Natural killer cell treated with Interleukin-12 subunit alpha and Interleukin-12 subunit beta and Interleukin-15 and Interleukin-18, amount 100 ng/mL, for 72 hours (primary cell): ENCODE measurements at places on chromosomes 12 and 14. TPM values are rescaled to one million over a fixed set of nuclear protein-coding genes. Genes with fewer than 3 reads are reported as not detected.

DNA sequence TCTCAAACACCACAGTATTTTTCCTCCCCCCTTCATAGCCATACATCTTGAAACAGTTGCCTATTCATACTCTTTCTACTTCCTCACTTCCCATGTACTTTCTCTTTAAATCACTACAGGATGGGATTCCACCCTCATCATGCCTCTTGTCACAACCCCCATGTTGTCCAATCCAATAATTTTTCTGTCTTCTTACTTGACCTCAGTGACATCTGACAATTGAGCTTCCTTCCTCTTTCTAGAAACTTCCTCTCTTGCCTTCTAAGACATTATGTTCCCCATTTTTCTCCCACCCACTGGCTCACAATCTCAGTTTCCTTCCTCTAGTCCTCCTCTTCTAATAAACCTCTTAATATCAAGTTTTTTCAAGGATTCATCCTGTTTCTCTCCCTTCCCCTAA lies 5.3 kb downstream of the C2CD5 start:
- no peak for DNase-seq

- DNase-seq = no peak
Measured at GRCh38 chr12:121668750-121669520, 519 bp downstream of the MORN3 start.

GRCh38 chr12:30926243-30927221 lies at the start of gene TSPAN11:
TSS of gene TSPAN11 (plus strand) at chr12:30926748. CDS start at chr12:30953992, 27,244 bp downstream.
- DNase-seq = no peak

- no peak for DNase-seq
Measured at GRCh38 chr12:109627633-109628032, 54.0 kb downstream of the MVK start.

- no peak for DNase-seq
Measured at GRCh38 chr12:97363693-97364092, 98.9 kb upstream of the RMST start.

DNA sequence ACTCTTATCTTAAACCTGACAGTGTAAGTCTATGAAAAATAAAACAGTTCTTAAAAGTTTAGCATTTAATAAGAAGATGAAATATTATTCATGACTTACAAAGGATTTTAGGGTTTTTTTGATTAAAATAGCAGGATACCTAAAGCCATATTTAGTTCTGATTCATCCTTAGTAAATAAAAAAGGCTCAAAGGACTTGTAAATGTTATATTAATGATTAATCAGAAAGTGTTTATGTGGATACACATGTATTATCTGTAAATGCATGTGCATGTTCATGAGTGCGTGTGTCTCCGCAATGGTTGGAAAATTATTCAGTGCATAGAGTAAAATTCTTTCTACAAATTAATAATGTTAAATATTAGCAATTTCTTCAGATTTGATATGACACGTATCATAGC lies 4.4 kb downstream of the KLRF1 start:
- no peak for DNase-seq

- no peak for DNase-seq
Measured at GRCh38 chr14:51365241-51365965, 125.4 kb downstream of the TMX1 start.

Gene TPH2
- not detected for total RNA-seq

Gene OR6C2
- not detected for total RNA-seq

Gene TAS2R14
- 6.2 TPM for total RNA-seq
